ENCODE measurements at places on chromosomes 3 and 15. TPM values are rescaled to one million over a fixed set of nuclear protein-coding genes. Genes with fewer than 3 reads are reported as not detected.

HLTF gene
- total RNA-seq = 40.6 TPM

GRAMD1C gene
- total RNA-seq = 1.3 TPM

DUOXA2 gene
- not detected for total RNA-seq

PLCB2 gene
- total RNA-seq = under 0.01 TPM

ITPKA gene
- total RNA-seq = 0.92 TPM

KNG1 gene
- not detected for total RNA-seq

TNNC1 gene
- 1.8 TPM for total RNA-seq

ALS2CL gene
- 1.2 TPM for total RNA-seq

NR1I2 gene
- total RNA-seq = not detected

All from smooth muscle cell of bladder (primary cell).